Gastroesophageal sphincter (tissue), 4 donors: ENCODE measurements at places on chromosomes 13 and 19. TPM values are rescaled to one million over a fixed set of nuclear protein-coding genes. Genes with fewer than 3 reads are reported as not detected.

- no peak for ATAC-seq
These were observed 8.7 kb upstream of the IGFL3 start for GRCh38 chr19:46133101-46133627.

GRCh38 chr19:45354241-45354842 is 13.8 kb downstream of the KLC3 start:
- ATAC-seq = no peak

GRCh38 chr19:1251330-1252220 is 3.2 kb downstream of the MIDN start:
- no peak for ATAC-seq

GRCh38 chr13:110628952-110629701 is 13.8 kb downstream of the NAXD start:
- ATAC-seq = peak; percentile 38

DNA sequence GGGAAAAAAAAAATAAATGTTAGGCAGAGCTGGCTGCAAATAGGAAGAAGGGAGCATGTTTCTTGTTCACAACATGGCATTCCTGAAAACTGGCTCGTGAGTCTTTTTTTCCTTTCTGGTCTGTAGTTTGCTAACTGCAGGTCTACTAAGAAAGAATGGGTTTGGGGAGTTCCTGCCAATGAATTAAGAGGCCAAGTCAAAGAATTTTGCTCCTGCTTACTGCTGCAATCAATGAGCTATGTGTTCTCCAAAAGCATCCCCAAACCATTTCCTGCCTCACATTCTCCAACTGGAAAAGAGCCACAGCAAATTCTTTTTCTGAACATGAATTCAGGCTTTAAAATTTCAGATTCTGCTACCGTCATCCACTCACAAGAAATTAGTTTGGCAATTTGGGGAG is 88.6 kb downstream of the DCT start:
- no peak for ATAC-seq

DNA sequence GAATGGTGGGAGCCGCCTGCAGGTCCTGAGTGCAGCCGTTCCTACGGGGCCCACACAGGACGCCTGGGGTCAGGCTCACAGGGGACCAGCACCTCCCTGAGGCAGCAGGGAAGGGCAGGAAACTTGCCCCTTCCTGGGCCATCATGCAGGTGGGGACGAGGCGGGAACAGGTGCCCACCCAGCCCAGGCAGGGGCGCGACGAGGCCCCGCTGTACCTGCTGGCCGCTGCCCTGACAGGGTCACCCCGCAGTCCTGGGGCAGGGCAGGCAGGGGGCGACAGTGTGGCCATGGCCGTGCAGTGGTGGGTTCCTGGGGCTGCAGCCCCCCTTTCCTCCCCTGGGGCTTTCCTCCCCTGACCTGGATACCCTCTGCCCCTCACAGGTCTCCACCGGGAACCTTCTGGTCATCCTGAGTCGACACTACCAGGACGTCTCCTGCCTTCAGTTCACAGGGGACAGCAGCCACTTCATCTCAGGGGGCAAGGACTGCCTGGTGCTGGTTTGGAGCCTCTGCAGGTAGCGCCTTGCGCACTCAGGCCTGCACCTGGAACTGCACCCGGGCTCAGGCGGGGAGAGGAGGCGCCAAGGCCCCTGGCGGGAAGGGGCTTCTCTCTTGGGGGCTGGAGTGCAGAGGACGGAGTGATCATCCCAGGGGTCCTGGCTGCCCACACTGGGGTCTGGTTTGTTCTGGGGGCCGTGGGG is 5.4 kb downstream of the WDR18 start:
- no peak for ATAC-seq

DNA sequence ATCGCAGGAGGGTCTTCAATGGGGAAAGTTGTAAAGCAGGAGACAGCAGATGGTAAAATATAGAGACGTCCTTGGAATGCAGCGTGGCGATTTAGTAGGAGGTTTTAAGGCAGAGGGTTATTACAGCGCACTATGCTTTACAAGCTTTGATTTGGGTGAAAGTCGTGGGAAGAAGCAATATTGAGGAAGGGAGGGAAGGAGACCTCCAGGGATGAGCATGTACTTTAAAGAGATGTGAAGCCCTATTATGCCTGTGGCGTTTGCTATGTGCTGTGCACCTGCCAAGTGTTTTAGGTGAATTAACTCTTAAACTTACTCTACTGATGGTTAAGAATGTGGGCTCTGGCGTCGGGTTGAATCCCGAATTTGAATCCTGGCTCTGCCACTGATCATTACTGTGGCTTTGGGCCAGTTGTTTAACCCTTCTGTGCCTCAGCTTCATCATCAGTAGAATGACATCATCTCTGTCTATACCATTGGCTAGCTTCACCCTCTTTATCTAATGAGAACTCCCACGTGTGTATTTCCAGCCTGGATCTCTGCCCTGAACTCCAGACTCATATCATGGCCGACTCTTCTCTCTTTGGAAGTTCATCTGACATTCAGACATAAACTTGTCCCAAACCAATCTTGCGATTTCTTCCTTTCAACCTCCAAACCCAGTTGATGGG is 583 bp downstream of the CCDC61 start:
- ATAC-seq = no peak

Gene ACER1
- total RNA-seq = not detected

Gene DLL3
- not detected for total RNA-seq

Gene NALCN
- total RNA-seq = 0.22 TPM

Gene TJP3
- 0.78 TPM for total RNA-seq
